ENCODE measurements at places on chromosomes 12 and 14. TPM values are rescaled to one million over a fixed set of nuclear protein-coding genes. Genes with fewer than 3 reads are reported as not detected.

DNA sequence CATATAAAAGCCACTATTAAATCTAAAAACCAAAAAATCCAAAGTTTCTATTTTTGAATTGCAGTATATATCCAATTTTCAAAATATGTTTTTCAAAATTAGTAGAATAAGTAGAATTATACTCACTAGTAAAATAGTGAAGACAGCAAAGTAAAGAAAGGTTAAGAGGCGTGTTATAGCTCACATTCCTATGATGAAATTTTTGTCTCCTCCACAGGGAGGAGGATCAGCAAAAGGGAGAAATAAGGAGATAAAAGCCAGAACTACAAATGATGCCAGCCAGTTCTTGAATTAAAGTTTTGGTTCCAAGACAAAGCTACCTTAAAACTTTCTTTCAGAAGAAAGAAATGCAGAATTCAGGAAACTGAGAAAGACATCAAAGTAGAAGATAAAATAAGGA is 50.0 kb downstream of the C2CD5 start:
- no peak for DNase-seq

- DNase-seq, result no peak
Observed at GRCh38 chr14:23154964-23155587, 28.4 kb downstream of the SLC7A8 start.

DNA sequence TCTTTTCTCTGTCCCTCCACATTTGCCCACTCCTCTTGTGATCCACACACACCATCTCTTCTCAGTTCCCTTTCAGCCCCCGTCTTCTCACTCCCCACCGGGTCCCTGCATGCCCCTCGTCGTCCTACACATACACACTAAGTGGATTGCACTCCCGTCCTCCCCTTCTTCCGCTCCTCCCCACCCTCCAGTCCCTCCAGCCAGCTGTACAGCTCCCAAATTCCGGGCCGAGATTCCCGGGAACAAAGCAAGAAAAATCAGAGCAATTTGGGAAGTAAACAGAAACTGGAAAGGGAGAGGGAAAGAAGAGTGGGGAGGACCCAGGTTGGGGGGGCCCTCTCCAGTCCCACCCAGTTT is 282 bp upstream of the IGFBP6 start:
- no peak for DNase-seq

DNA sequence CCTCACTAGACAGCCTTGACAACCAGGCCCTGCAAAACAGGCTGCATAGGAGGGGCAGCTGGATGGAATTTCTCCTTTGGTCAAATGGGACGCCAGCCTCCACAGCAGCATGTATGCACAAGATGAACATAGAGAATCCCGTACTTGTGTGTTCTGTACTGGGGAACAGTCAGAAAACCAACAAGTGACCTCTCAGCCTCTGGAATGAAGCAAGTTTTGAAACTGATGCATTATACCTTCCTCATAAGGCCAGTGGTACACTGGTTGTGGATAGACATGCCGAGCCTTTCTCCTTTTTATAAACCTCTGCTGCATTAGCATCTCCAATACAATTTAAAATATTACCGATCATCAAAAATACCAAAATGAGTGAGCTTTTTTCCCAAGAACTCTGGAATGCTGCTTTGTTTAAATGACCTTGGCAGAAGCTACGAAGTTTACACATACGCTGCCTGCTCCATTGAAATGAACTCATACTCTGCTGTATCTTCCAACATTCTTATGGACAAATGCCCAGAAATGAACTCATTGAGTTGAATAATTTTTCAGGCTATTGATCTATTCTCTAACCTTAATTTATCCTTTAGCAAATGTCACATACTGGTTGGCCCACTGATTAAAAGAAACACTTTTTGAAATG is 47.6 kb upstream of the FERMT2 start:
- DNase-seq, result no peak

The PSMD9 gene
- total RNA-seq, result 38.6 TPM
